ENCODE measurements at places on chromosomes 4 and X.

GRCh38 chr4:60039908-60040307, 1160.2 kb upstream of the ADGRL3 start:
- DNase-seq, result no peak

- DNase-seq, result no peak
These were observed 150.2 kb downstream of the TSPAN5 start for GRCh38 chr4:98508248-98508647.

GRCh38 chr4:113627321-113627720, 134.2 kb downstream of the CAMK2D start:
- DNase-seq, result no peak

DNA sequence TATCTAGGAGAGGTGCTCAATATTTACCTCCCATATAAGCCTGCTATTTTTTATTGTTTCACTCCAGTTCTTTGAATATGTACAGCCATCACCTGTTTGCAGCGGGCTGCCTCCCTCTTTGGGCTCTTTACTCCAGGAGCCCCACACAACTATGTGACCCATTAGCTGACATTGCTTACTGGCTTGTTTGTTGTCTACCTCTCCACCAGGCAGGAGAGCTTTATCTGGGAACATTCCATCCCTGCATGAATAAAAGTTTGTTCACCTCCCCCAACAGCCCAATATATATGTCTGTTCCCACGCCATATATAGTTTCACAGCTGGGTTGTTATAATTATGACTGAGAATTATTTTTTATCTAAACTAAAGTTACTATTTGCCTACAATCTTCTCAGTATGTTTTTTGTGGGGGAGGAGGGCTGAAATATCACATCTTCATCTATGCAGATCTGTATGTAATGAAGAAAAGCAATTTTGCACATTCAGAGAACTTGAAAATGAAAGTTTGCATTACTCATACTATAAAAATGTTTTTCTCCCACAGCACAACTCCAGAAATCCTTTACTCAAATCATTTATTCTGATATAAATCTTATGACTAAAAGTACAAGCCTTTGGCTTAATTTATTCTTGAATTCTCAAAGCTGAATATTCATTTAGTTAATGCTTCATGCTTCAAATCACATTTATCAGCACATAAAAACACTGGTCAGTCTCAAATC, 61.2 kb upstream of the DAPP1 start:
- DNase-seq, result no peak

DNA sequence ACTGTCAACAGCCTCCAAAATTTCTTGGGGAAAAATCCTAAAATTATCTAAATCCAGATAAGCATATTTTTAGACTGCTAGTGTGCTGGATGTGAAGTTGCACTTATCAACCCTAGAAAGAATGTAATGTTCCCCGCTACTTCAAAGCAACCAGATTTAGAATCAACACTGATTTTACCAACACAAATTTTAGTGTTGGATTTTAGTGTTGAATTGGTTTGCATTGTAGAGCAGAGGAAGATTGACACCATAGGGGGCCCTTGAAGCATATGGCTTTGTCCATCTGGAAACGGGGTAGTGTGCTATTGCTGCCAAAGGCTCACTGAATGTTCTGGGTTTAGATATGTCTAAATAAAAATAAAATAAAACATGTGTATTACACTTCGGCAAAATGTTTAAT, 126.3 kb upstream of the EMCN start:
- no peak for DNase-seq

All from CD8-positive, alpha-beta T cell (primary cell).